T follicular helper cell (primary cell): ENCODE measurements at places on chromosomes 1 and 21.

DNA sequence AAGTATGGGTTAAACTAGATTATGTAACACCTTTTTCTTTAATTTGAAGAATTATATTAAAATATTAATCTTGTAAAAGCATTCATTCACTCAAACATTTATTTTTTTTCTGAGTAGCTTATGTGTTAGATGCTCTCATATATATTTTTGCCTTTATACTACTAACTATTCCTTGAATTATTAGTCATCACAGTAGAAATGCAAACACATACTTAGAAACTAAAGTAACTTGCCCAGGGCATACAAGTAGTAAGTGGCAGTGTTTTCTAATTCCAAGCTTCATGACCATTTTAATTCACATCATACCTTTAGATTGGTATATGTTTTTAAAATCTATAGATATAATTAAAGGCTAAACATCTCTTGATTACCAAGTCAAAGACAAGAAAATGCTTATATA lies 1271.0 kb downstream of the BRINP3 start:
- no peak for DNase-seq

DNA sequence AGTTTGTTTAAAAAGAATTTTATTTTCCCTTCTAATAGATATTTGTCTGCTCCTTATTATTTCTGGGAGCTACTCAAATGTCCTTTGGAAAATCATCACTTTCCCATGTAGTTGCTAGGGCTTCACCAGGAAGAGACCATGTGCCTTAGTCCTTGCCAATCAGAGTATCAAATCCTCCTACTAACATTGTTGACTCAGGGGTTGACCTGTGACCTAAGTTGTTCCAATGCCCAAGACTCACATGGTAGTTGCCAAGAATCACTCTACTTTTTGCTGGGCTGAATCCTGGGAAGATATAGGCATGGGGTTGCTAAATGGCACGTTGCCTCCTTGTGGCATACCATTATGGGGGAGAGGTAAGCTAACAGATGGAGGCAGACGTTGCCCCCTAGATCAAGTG lies 58.2 kb upstream of the FOXD3 start:
- no peak for DNase-seq

- no peak for DNase-seq
Observed at GRCh38 chr1:20380616-20381035, 90.0 kb downstream of the VWA5B1 start.

DNA sequence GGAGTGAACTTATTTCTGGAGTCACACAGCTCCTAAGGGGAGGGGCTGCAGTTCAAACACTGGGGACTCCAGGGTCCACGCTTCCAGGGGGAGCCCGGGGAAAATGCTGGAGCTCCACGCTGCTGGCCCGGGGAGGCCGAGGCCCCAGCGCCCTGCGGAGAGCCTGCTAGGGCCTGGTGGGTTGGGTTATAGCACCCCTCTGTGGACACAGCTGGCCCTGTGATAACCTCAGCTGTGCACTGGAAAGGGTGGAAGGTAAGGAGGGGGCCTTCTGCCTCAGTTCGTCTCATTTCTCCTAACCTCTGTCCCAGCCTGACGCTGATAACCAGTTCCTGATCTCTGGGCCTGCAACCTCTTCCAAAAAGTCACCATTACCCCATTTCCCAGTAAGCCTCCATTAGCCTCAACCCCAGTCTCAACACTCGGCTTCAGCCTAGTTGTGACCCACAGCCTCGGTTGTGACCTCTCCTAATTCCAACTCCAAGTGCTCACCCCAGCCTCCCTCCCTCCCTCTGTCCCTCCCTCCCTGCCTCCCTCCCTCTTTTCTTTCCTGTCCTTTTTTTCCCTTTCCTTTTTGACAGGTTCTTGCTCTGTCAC lies 7.1 kb downstream of the NBL1 start:
- peak; percentile 32 for DNase-seq

GRCh38 chr1:25573961-25574360 lies 30.6 kb downstream of the LDLRAP1 start:
- no peak for DNase-seq
